ENCODE measurements at places on chromosomes 7 and 10.

GRCh38 chr10:77711683-77712049 is 74.1 kb upstream of the KCNMA1 start:
- DNase-seq = no peak

DNA sequence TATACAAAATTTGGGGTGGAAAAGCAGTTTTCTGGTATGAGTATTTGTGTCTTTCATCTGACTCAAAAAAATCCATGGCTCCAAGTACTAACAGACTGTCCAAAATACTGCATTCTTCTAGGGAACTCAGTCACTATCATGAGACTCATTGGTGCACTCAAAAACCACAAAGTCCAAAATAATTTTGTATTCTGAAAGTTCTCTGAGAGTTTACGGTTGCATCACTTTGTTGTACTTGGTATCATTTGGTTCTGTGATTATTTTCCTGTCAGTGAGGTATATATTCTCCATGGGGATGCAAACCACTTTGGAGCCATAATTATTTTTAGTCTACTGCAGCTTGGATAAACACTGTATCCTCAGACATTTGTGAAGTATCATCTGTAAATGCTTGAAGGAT is 28.0 kb upstream of the CABCOCO1 start:
- DNase-seq = no peak

DNA sequence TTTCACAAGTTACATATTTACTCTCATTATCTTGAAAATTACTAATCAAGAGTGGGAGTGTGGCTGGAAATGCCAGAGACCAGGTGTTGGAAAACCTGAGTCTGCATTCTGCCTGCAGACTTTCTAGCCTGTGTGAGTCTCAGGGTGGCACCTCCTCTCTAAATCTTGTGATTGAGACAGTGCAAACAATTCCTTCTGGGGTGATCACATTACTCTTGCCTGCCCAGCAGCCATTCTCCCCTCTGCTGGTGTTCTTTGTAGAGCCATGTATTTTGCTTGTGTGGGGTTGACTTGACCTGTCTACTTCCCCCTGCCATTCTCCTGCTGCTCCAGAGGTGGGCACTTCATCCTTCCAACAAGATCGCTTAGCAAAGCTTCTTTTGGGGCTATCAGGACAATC is 101.1 kb downstream of the RAPGEF5 start:
- DNase-seq = no peak

DNA sequence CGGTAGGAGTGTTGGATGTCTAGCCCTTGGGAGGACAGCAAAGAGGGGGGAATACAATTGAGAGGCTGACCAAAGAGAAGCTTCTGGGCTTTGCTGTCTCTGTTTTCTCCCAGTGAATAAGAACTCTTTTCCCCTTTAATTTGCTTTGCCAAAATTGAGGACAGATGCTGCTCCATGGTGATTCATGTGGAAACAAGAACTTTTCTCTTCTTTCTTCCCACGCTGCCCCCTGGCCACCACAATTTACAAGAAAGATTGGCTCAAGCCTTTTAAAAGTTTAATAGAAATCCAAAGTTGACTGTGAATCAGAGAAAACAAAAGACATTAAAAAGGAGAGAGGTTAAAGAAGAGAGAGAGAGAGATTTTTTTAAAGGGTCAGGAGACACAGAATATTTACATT is 49.0 kb downstream of the PRR15 start:
- DNase-seq = no peak

- no peak for DNase-seq
Measured at GRCh38 chr7:1695800-1696454, 25.9 kb downstream of the ELFN1 start.

DNA sequence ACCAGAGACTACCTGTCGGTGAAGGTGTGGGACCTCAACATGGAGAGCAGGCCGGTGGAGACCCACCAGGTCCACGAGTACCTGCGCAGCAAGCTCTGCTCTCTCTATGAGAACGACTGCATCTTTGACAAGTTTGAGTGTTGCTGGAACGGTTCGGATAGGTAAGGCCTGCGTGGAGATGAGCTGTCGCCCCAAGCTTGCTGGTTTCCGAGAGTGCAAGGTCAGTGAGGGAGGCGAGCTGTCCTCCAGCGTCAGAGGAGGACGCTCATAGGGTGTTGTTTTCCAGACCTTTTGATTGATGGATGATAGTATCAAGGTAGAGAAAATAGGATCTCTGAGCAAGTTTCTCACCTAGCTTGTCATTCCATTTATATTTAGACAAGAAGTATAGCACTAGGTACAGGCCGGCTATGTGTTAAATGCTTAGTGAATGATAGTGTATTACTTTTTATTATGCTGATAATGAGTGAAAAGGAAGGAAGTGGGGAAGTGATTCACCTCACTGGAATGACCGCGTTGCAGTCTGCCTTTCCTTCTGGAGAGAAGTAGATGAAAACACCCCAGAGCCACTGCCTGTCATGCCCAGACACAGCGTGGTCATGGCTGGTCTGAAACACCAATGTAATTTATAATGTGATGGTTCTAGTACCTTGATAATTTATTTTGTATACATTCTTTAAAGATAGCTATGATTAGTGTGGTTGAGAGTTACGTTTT is 33.9 kb downstream of the BNIP3 start:
- peak; percentile 37 for DNase-seq

DNA sequence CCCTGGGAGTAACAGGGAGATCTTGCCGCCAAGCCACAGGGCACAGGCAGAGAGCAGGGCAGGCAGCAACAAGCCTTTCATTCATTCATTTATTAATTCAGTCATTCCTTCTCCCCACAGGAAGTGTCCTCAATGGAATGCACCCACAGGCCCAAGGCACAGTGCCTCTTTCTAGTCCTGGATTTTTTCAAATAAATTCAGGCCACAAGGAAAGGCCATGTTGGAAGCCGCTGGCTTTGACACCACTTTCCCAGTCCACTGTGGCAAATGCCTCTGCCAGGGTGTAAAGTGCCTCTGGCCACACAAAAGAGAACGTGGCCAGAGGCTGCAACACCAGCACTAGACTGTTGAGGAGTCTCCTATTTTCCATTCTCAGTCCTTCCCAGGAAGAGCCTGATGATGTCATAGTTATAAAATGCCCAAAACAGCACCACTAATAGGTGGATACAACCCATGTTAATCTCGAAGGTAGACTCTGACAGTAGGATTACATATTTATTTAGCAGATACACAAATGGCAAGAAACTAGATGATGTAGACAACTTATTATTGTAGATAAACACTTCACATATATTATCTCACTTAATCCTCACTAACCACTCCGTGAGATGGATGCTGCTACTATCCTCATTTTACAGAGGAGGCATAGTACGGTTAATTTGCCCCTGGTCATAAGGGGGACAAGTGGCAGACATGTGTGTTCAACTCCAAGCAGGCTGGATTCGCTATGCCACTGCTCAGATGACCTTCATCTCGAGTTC is 5.5 kb downstream of the JAZF1 start:
- no peak for DNase-seq

DNA sequence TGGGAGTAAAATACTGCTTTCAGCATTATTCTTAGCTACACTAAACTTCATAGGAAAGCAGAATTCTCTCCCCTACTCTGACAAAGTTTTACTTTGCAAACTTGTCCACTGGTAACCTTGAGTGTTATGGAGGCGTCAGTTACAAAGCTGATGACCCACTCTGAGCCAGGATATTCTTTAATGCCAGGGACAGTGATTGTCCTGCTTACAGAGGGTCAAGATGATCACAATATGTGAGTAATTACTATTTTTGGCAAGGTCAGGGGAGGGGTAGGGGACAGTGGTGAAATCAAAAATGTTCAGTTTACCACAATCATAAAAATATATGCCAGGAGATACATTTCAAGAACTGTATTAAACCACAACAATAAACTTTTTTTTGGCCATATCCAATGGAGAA is 520.6 kb downstream of the SUGCT start:
- no peak for DNase-seq

GRCh38 chr7:120504386-120504785 is 231.4 kb downstream of the KCND2 start:
- no peak for DNase-seq

GRCh38 chr10:12438919-12439692 is 89.8 kb downstream of the CAMK1D start:
- DNase-seq = no peak

DNA sequence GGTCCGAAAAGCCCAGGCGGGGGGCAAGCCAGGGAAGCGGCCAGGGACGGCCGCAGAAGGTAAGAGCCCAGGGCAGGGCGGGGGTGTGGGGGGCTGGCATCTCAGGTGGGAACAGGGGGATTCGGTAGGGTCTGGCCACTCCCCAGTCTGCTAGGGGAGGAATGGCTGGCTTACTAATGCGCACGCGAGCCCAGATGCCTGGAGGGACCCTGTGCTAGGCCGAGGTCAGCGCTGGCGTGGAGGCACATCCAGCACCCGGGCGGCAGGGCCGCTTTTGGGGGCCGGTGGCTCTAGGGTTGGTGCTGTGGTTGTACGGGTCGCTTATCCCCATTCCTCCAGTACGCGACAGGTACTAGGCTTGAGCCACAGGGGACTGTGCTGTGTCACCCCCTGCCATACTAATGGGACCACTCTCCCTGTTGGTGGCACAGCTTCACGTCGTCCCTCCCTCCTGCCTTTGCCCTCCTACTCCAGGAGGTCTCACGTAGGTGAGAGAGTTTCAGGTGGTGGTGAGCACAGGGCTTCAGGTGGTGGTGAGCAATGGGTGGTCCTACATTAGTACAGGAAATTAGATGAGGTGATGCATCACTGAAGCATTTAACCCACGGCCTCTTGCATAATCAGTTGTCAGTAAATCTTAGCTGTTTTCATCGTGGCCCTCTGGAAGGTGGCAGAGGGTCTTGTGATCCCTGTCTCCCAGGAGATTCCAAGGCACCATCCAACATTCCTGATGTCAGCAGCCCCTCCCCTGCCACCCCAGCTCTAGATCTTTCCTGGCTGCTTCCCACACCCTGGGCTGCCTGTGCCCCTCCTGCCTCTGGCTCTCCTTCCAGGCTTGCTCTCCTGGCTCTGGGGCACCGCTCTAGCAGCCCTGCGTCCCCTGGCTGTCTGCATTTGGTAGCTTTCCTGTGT is 971 bp downstream of the AEBP1 start:
- DNase-seq = no peak
